WTC11 (cell line): ENCODE measurements at places on chromosomes 6 and 20.

DNA sequence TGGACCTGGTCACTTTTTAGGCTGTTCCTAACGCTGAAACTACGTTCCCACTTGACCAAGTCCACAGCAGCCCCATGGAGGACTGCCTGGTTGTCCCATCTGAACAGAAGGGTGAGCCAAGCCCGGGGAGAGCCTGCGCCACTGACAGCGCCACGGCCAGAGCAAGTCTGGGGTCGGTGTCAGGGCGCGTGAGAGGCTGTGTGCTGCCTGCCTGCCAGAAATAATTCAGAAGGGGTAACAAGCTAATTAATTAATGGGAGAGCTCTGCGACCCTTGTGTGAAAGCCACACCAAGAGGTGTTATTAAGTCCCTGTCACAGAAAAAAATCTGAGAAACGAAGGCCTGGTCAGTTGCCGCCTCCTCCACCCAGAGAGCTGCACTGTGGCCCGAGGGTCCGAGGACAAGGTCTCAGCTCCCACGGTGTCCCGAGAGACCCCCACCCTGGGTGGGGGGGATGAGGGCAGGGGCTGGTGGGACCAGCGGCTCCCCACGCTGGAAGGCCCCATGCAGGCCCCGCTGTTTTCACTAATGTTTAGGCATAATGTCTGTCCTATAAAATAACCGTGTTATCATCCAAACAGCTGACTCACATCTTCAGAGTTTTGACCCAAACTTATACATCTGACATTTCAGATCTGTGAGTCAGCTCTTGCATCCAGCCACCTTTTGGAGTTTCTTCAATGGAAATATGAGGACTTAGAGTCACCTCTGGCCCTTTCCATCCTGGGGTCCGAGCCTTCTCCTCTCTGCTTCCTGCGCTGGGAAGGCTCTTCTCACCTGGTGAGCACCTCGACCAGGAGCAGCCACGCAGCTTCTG is 58.5 kb downstream of the DLL1 start:
- DNase-seq: no peak

- no peak for DNase-seq
Observed at GRCh38 chr6:134575221-134575620, 257.3 kb upstream of the SGK1 start.

GRCh38 chr20:19492116-19492515 is 265.9 kb upstream of the RIN2 start:
- DNase-seq: no peak

DNA sequence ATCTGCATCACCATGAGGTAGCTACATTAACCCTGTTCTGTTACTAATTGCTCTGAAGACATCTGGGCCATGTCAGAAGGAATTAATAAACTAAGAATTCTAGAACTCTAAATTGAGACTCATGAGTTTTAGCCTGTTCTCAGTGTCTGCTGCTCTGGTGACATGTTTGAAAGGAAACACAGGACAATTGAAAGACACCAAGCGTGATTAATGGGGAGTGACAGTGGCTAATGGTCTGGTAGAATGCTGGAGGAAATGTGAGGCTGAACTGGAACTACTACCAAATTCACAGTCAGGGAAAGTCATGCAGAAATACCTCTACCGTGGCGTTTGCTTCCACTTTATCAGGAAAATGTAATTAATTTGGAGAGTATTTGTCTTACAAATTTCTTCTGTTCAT is 140.0 kb downstream of the TBC1D7 start:
- DNase-seq: no peak

- no peak for DNase-seq
Observed at GRCh38 chr20:60097285-60097684, 139.1 kb downstream of the CDH26 start.

- no peak for DNase-seq
Observed at GRCh38 chr6:136492409-136492808, 57.8 kb downstream of the MAP7 start.

DNA sequence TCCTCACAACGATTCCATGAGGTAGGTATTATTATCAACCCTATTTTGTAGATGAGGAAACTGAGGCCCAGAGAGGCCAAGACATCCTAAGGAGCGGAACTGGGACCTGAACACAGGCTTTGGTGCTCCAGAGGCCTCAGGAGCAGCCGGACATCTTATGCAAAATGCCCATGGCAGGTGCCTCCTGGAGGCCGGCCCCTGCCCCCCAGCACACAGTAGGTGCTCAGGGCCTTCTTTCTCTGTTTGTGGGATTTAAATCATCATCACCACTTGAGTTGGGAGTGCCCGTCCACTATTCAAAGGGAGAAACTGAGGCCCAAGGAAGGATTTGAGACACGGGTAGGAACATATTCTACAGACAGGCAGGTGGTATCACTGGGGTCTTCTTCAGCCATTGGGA is 41.2 kb downstream of the CEBPB start:
- no peak for DNase-seq

GRCh38 chr6:24883618-24884017 is 52.1 kb downstream of the RIPOR2 start:
- no peak for DNase-seq

- peak; percentile 81 for DNase-seq
Observed at GRCh38 chr20:57596998-57597939, 23.0 kb downstream of the ZBP1 start.

GRCh38 chr6:113588646-113589045 is 268.5 kb upstream of the MARCKS start:
- DNase-seq: no peak

DNA sequence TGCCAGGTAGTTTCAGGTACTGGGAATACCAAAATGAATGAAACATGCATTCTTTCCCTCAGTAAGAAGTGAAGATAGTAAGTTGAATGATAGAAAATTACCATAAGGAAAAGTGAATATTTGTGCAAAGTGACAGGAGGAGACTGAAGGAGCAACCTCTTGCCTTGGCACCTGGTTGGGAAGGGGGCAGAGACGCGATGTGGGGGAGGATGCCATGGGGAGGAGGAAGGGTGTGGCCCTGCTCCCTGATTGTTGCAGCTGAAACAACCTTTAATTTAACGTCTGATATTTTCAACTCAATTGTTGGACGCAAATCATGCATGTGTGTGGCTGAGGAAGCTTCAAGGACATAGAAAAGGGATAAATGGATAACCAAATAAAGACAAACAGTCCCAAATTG is 72.1 kb upstream of the ENPP5 start:
- DNase-seq: no peak

GRCh38 chr6:104710543-104711335 is 149.0 kb downstream of the HACE1 start:
- no peak for DNase-seq

- DNase-seq: no peak
Observed at GRCh38 chr6:4698901-4699659, 77.1 kb upstream of the CDYL start.

- DNase-seq: no peak
Observed at GRCh38 chr6:129874837-129875236, 13.7 kb upstream of the TMEM244 start.

DNA sequence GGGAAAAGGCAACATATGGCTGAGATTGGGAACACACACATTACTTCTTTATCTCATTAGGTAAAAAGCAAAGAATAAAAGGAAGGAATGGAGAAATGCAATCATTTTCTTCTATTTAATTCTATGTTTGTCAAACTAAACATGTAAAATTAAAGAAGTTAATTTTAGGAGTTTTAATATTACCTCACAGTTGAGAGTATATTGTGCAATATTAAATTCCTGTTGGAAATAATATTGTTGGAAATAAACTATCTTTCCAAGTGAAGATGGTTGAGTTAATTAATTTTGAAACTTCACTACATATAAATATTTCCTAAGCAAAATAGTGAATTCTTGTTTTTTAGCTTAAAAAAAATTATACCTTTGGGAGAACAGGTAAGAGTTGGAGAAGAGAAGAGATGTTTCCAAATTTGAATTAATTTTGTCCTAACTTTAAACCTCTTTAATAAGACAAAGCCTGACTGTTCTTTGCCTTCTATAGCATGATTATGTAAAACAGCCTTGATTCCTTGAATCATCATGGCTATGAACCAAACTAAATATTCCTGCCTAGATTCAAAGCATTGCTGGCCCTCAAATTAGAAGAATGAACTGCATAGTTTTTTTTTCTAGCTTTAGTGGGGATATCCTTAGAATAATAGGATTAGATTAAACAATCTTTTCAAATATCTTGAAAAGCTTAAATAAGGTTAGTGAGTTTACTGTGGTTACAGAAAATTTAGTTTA is 1349.1 kb upstream of the ADGRB3 start:
- no peak for DNase-seq

DNA sequence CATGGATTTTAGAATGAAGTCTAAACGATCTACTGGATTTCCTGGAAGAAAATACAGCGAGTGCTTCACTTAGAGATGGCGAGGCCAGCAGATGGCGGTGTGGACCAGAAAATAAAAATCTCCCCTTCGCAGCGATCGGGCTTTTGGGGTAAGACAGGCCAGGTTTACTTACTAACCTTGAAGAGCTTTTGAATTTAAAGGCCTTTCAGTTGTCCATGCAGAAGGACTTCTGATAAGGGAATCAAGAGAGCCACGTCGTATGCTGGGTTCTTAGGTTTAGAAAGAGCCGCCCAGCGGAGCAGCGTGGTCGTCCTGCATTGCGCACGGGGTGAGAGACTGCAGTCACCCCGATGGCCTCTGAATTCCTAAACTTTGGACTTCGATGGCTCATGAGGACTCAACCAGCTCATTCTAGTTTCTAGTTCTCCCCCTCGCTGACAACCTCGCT is 125.2 kb upstream of the RALGAPA2 start:
- DNase-seq: peak; percentile 68

DNA sequence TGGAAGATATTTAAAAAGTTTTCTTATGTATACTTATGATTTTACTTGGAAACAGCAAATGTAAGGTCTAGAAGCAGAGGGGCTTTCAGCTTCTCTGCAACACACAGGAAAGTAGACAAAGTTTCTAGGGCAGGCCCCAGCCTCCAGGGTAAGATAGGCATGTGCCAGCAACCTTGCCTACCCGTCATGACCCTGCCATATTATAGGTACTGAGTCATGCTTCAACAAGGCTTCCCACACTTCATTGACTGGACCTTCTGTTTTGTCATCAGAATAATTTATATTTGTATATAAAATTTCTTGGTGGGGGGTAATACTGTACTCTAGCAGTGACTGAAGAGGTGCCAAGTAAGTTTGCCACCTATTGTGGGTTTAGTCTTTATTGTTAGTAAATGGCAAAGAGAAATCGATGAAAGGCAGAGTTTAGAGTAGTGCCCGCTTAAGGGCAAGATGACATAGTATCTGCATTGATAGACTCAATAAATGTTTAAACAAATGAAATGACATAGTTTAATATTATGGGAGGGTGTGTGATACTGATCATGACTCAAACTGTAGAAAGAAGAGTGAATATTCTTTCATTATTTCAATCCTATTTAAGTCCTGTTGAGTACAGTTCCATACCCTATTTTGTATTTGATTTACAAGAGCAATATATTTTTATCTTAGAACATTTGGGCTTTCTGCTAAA is 95.6 kb downstream of the JARID2 start:
- no peak for DNase-seq

DNA sequence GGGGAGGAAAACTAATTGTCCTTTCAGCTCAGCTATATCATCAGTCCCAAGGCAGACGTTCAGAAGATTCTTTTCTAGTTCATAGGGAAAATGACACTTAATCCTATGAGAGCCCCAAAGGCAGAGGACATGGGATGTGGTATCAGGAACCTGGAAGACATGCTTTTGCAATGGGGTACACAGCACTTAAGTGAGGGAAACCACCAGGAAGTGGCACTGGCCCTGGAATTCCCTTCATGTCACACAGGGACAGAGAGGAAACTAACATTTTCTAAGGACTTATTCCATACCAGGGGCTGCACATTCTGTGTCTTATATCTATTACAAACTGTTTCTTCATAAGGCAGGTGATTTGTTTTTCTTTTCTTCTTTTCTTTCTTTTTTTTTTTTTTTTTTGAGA is 28.2 kb downstream of the VPS52 start:
- DNase-seq: no peak

DNA sequence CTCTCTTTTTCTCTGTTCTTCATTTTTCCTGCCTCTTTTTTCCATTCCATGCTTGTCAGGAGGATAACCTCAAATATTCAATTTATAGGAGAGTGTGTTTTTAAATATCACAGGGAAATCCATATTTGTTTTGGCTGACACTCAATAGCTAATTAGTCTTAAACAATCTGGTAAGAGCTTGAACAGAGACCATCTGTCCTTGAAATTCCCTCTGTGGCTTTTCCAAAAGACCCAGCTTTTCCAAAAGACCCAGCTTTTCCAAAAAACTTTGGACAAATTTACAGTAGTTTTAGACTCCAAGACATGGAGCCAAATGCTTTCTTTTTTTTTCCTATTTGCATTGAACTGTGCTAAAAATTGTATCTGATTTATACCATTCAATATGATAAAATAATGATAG is 127.4 kb upstream of the FAM83B start:
- no peak for DNase-seq

DNA sequence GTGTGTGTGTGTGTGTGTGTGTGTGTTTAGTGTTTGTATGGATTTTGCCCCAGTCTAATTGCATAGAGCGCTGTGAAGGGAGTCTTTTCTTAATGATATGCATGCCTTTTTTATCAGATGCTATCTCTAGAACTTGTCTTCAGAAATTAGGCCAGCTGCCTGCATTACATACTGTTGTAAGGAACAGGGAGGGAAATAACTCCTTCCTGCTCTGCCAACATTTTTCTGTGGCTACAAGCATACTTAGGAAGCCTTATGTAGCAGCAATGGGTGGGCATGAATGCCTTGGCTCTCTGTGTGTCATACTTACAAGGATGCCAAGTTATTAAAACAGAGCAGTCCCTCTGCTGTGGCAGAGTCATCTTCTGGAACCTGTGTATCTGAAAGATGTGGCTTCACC is 8.0 kb upstream of the COL21A1 start:
- no peak for DNase-seq

- DNase-seq: no peak
Observed at GRCh38 chr6:145044641-145045246, 690.6 kb downstream of the EPM2A start.

GRCh38 chr6:35213824-35214756 is at the start of gene SCUBE3:
SCUBE3 (plus strand) TSS chr6:35213956; CDS start chr6:35214419, 463 bp downstream.
- DNase-seq: peak; percentile 70

DNA sequence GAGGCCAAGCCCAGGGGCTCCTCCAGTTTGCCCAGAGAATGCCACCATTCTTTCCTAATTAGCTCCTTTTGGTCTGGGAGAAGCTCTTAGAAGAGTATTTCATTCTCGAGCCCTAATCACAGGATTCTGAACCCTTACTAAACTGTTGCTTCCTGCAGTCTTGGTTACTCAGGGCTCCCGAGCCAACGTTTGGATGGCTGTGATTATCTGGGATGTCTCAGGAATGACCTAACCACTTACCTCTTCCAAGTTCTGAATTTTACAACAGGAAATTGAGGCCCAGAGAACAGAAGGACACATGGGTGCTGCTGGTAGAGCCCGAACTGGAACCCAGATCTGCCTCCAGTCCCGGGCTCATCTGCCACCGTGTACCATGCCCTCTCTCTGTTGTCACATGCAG is 22.2 kb upstream of the PNPLA1 start:
- no peak for DNase-seq

DNA sequence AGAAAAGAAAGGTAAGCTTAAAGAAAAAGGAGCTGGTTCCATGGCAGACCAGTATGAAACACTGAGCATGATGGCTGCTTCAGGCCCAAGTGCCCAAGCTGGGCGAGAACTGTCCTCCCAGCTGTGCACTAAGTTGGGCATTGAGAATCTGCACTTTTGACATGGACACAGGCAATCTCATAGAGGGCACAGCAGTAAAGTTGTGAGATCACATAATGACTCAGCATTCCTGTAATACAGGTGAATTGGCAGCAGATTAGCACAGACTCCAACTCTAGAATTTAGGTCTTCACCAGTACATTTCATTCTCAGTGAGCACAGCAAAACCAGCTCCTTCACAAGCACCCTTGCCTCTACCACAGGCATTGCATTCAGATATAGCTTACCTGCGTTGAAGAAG is 343.4 kb downstream of the PKHD1 start:
- no peak for DNase-seq

- peak; percentile 12 for DNase-seq
Observed at GRCh38 chr6:146857980-146858347, 259.2 kb downstream of the ADGB start.
